ENCODE measurements at places on chromosomes 4 and X.

- no peak for DNase-seq
These were observed 1757.8 kb upstream of the TENM3 start for GRCh38 chr4:180485407-180485806.

GRCh38 chrX:9081271-9081670 is 47.3 kb upstream of the FAM9B start:
- DNase-seq = no peak

- DNase-seq = no peak
These were observed 183.6 kb downstream of the MGST2 start for GRCh38 chr4:139849219-139849618.

DNA sequence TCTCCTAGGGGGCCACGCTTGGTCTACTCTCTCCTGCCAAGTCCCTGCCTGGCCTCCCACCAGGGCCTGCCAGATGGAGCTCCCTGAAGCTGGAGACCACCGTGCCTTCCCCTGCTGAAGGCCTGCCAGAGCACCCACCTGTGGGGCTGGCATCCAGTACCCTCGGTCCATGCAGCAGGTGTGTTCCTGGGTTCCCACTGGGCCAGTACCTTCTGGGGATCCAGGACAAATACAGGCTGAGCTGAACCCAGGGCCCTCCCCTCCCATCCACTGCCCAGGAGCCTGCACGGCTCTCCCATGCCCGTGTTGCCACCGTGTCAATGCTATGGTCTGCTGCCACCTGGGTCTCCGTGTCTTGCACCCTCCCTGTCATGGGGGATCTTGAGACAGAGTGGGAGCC is 68.8 kb downstream of the ABLIM2 start:
- no peak for DNase-seq

GRCh38 chrX:122272011-122272410 is 912.1 kb upstream of the GRIA3 start:
- no peak for DNase-seq

GRCh38 chr4:78707793-78708192 is 68.4 kb upstream of the BMP2K start:
- no peak for DNase-seq

- no peak for DNase-seq
These were observed 457.1 kb downstream of the MID1IP1 start for GRCh38 chrX:39258331-39258730.

DNA sequence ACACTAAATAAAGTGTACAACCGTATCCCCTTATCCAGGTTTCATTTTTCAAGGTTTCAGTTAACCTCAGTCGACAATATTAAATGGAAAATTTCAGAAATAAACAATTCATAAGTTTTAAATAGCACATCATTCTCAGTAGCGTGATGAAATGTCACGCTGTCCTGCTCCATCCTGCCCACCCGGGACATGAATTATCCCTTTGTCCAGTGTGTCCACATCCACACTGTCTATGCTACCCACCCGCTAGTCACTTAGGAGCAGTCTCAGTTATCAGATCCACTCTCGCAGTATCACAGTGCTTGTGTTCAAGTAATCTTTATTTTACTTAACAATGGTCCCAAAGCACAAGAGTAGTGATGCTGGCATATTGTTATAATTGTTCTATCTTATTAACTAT is 54.7 kb downstream of the FRYL start:
- no peak for DNase-seq

DNA sequence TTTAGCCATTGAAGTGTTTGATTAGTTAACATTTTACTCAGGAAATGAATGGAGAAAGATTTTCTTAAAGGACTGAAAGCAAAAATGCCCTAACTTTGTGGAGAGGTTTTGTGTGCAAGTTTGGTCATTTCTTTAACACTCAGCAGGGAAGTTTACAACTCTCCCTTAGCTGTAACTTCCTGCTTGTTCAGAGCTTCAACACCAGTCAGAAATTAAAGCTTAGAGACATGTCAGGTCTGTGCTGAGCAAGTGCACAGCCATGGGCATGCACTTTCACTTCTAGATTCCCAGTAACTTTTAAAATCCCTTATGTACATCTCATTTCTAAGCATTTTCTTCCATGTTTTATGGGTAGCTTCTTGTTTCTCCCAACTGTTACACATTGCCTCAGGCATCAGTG is 326.0 kb downstream of the ACTRT1 start:
- no peak for DNase-seq

DNA sequence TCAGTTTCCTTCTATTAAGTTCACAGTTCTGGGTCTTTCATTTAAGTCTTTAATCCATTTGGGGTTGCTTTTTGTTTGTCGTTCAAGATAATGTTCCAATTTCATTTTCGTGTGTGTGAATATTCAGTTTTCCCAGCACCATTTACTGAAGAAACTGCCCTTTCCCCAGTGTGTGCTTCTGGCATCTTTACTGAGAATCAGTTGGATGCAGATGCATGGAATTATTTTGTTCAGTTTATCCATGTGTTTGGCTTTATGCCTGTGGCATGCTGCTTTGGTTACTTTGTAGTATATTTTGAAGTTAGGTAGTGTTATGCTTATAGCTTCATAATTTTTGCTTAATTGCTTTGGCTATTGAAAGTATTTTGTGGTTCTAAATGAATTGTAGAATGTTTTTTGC is 163.8 kb upstream of the HDX start:
- no peak for DNase-seq

- DNase-seq = no peak
These were observed 50.7 kb downstream of the MXRA5 start for GRCh38 chrX:3295731-3296130.

GRCh38 chr4:81786766-81787165 is 315.1 kb upstream of the RASGEF1B start:
- no peak for DNase-seq

DNA sequence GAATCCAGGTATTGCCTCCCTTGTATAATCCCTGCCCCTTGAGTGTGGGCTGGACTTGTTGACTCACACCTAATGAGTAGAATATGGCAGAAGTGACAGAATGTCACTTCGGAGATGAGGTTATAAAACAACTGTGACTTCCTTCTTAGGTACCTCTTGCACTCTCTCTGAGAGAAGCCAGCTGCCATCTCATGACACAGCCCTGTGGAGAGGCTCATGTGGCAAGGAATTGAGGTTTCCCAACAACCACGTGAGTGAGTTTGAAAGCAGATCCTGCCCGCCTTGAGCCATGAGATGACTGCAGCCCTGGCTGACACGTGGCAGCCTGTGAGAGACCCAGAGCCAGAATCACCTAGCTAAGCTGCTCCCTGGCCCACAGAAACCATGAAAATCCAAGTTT is 13.5 kb downstream of the ASB11 start:
- DNase-seq = peak; percentile 0

- DNase-seq = no peak
These were observed 20.5 kb downstream of the COMMD8 start for GRCh38 chr4:47442980-47443379.

DNA sequence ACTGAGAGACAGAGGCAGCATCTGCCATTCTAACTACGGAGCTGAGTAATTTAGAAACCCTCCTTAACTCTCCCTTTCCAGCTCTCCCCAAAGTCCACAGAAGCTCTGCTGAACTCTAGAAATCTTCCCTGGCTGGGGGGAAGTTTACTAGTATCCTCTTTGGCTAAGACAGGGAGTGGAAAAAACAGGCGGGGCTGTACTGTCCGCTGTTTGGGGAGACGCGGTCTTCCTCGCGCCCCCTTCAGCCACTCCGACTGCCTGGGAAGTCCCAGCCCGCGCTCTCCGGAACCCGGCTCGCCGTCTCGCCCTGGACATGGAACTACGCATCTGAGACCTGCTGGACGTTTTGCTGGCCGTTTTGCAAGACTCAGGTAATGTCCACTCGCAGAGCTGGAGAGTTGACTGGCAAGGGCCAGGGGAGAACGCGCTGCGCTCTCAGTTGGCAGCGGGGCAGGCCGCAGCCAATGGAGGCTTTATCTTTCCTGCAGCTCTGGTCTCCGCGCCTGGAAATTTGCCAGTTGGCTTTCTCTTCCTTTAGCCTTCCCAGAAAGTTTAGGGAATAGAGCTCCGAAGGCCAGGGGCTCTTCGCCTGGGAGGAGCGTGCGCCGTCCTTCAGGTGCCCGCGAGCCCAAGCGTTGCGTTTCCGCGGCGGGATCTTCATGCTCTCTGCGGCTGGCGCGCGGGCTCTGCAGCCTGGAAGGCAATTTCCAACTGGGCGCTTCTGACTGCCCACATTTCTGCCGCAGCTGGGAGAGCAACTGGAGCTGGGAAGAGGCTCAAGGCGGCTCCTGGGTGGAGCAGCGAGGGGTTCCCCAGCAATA is 892 bp downstream of the IL1RAPL2 start:
- DNase-seq = no peak

GRCh38 chr4:145644699-145645098 is 25.5 kb downstream of the MMAA start:
- DNase-seq = no peak

GRCh38 chr4:141686879-141687278 is 50.5 kb downstream of the IL15 start:
- no peak for DNase-seq

DNA sequence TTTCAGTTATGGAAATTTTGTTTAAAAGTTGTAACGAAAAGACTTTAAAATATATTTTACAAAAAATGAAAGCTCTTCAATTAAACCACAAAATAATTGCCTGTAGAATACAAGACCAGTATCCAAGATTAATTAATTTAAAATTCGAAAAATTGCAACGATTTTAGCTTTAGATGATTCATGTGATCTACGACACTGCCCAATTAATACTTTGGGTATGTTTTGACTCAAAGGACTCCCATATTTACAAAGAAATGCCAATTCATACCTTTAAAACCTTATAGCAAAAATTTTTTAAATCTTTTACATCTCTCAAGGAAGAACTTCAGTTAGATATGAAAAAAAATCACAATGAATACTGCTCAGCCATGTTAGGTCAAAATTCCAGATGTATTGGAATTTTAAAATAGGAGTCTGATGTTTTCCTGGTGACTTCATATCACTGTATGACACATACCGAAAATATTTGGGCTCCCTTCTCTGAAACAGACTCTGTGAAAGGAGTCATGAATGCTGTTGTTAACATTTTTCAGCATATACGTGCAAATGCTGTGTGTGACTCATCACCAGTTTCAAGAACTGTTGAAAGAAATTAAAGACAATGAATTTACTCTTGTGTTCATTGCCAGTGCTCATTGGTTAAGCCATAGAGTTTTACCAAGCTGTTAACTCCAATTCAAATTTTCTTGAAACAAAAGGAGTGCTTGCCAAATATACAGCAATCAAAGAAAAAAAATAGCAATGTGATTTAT is 13.8 kb upstream of the SMS start:
- DNase-seq = no peak

DNA sequence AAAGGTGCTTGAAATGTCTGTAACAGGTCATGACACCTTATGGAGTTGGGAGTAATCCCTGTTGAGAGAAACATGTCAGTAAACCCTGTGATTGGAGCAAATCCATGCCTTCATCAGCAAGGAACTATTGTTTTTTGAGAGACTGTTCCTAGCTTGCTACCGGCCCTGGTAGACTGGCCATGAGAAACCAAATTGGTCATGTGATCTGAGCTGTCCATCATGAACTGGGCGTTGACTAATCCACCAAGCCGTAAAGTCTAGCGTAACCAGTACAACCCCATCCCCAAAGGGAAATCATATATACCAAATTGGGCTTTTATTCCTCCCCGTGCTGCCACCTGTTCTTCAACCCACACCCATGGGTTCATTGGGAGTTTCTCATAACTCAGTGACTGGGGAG is 143.7 kb downstream of the PHF8 start:
- DNase-seq = no peak

- DNase-seq = no peak
These were observed 66.5 kb downstream of the PDHA1 start for GRCh38 chrX:19410259-19410658.

GRCh38 chrX:120036704-120037103 is 40.8 kb downstream of the RHOXF2B start:
- no peak for DNase-seq

GRCh38 chrX:63746278-63746677 is 38.7 kb downstream of the ARHGEF9 start:
- no peak for DNase-seq

DNA sequence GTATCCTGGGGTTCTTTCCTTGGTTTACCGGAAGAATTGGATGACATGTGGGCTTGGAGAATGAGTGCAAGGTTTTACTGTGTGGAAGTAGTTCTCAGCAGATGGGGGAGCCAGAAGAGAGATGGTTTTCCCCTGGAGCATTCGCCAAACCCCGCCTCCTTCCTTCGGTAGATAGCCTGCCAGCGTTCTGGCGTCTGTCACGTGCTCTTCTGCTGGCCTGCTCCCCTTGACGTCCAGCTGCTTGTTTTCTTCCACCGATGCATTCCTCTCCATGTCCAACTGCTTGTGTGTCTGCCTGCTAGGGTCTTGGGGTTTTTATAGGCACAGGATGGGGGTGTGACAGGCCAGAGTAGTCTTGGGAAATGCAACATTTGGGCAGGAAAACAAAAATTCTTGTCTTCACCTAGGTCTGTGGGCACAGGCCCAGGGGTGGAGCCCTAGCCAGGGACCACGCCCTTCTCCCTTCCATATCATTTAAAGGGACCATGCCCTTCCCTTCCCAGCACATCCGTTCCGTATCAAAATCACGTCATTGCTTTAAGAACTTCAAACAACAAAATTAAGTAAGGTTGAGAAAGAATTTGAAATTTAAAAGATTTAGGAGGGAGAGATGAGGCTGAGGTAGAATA is 538.7 kb upstream of the SMIM31 start:
- no peak for DNase-seq

DNA sequence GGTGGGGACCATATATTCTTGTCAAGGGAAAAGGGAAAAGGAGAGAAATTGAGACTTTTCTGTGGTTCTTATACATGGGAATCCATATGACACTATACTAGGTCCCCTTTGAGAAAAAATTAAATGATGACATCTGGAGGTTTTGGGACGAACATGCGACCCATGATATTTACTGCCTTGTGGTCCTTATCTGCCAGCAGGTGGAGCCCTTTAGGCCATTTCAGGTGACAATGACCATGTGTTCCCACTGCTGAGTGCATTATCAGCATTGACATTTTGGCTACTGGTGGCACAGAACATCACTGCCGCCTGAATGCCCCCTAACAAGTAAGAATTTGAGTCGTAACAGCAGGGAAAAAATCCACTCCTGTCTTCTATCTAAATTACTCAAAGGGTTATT is 843.4 kb downstream of the FSTL5 start:
- DNase-seq = no peak

Data from stimulated activated CD4-positive, alpha-beta T cell treated with anti-CD3 and anti-CD28 coated beads, Interleukin-15, amount 100 ng/mL, for 48 hours (primary cell).